ENCODE measurements at places on chromosomes 2 and 18.
A peak's percentile ranks its signal among the peaks of the same experiment; 100 is the strongest.

DNA sequence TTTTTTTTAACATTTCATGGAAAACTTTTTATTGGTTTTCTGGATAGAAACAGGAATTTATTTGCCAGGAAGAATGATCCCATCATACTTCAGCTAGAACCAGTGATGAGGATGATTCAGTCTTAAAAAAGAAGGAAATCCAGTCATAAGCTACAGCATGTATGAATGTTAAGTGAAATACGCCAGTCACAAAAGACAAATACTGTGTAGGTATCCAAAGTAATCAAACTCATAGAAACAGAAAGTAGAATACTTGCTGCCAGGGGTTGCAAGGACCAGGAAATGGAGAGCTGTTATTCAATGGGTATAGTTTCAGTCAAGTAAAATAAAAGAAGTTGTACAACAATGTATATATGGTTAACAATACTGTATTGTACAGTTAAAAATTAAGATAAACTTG, 21.3 kb downstream of the PSME4 start:
- DNase-seq = no peak

- DNase-seq = peak; percentile 76
These were observed 68.9 kb upstream of the BOD1L2 start for GRCh38 chr18:57077786-57078552.

GRCh38 chr2:149261692-149262091, 68.7 kb upstream of the LYPD6 start:
- DNase-seq = no peak

GRCh38 chr2:241865957-241866789, 3.4 kb upstream of the RTP5 start:
- DNase-seq = no peak

- no peak for DNase-seq
These were observed 67.7 kb downstream of the TWIST2 start for GRCh38 chr2:238915596-238915995.

GRCh38 chr2:224876522-224876921, 160.4 kb upstream of the CCDC195 start:
- no peak for DNase-seq

DNA sequence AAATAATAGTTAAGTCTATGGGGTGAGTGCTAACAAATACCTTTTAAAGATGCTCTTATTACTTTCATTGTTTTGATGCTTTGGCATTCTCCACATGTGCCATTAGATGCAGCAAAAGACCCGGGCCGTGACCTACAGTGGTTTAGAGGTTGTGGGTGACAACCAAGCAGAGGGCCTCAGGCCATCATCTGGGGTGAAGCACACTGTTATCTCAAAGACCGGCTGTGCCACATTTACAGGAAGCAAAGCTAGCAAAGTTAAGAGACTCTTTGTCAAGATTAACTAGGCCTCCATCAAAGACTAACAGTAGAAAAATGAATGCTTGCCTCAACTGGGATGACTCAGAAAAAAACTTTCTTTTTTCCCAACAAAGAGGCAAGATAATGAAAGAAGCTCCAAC, 695.3 kb downstream of the SATB2 start:
- no peak for DNase-seq

DNA sequence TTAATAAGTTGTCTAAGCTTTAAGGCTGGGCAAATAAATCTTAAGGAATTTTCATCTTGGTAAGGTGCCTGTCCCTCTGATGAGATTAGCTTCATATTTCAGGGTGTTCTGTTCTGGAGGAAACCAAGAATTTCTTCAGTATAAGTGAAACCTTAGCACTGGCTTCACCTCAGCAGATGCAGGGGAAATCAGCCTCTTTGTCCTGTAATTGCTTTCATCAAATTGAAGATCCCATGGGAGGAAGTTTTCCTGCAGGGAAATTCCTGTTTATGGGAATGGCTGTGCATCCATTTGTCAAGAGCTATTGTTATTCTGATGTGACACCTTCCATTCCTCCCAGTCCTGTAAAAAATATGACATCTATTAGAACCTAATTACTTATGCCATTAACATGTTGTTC, 174.5 kb downstream of the PTPRM start:
- DNase-seq = no peak

GRCh38 chr2:117621326-117621725, 193.2 kb upstream of the DDX18 start:
- DNase-seq = no peak

GRCh38 chr2:45919160-45919650, 267.7 kb downstream of the PRKCE start:
- DNase-seq = no peak

DNA sequence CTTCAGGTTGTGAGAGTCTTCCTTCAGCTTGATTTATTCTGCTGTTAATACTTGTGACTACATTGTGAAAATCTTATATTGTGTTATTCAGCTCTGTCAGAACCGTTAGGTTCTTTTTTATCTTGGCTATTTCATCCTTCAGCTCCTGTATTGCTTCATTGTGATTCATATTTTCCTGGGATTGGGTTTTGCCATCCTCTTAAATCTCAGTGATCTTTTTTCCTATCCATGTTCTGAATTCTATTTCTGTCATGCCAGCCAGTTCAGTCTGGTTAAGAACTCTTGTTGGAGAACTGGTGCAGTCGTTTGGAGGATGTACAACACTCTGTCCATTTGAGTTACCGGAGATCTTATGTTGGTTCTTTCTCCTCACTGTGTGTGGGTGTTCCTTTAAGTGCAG, 19.1 kb downstream of the MSTN start:
- no peak for DNase-seq

GRCh38 chr2:165796819-165797530, 2.9 kb upstream of the GALNT3 start:
- DNase-seq = no peak

GRCh38 chr2:126699716-126700581, 44.0 kb downstream of the GYPC start:
- DNase-seq = no peak

- DNase-seq = no peak
These were observed 563 bp upstream of the GMCL1 start for GRCh38 chr2:69828938-69829255.

- no peak for DNase-seq
These were observed 61.6 kb downstream of the DNMT3A start for GRCh38 chr2:25280051-25280687.

DNA sequence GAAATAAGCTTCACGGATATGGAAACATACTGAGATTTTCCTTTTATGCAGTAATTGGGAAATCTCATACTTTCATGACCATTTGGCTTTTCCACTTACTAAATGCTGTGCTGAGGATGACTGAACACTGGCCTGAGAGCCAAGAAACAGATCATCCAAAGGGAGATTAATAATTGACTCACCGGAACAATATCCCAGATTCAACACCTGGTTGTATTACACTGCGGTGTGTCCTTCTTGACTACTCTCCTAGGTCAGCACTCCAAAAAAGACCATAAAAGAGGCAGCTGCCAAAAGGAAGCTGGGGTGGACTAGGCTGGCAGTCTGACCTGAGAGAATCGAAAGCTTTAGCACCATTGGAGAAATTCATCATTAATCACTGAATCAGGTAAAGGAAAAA, 469.1 kb downstream of the CBLN2 start:
- DNase-seq = no peak

DNA sequence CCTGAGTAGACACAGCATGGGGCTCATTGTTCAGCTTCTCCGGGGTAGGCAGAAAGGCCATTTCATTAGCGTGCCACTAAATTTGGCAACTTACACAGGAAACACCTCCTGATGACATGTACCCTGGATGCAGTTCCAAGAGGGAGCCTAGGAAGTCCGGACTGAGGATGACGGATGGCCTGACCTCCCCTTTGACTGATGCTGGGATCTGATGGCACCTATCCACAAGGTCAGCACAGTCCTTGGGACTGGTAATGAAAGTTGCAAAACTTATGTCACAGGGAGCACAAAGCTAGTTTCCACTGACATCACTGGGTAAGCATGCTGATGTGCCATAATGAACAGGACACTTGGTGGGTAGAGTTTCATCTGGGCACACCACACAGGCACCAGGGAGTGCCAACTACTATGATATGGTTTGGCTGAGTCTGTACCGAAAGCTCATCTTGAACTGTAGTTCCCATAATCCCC, 126.7 kb upstream of the ARL4C start:
- no peak for DNase-seq

Data from activated CD8-positive, alpha-beta memory T cell treated with anti-CD3 and anti-CD28 coated beads for 24 hours (primary cell).